CD4-positive, alpha-beta memory T cell (primary cell): ENCODE measurements at places on chromosomes 3 and 15.
A peak's percentile ranks its signal among the peaks of the same experiment; 100 is the strongest.

DNA sequence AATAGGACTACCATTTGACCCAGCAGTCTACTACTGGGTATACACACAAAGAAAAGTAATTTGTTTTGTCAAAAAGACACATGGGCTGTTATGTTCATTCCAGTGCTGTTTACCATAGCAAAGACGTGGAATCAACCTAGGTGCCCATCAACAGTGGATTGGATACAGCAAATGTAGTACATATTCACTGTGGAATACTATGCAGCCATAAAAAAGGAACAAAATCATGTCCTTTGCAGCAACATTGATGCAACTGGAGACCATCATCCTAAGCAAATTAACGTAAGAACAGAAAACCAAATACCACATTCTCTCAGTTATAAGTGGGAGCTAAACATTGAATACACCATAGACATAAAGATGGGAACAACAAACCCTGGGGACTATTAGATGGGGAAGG is 25.8 kb downstream of the BBX start:
- DNase-seq = no peak

- no peak for DNase-seq
These were observed 89.9 kb upstream of the MEF2A start for GRCh38 chr15:99475754-99476412.

DNA sequence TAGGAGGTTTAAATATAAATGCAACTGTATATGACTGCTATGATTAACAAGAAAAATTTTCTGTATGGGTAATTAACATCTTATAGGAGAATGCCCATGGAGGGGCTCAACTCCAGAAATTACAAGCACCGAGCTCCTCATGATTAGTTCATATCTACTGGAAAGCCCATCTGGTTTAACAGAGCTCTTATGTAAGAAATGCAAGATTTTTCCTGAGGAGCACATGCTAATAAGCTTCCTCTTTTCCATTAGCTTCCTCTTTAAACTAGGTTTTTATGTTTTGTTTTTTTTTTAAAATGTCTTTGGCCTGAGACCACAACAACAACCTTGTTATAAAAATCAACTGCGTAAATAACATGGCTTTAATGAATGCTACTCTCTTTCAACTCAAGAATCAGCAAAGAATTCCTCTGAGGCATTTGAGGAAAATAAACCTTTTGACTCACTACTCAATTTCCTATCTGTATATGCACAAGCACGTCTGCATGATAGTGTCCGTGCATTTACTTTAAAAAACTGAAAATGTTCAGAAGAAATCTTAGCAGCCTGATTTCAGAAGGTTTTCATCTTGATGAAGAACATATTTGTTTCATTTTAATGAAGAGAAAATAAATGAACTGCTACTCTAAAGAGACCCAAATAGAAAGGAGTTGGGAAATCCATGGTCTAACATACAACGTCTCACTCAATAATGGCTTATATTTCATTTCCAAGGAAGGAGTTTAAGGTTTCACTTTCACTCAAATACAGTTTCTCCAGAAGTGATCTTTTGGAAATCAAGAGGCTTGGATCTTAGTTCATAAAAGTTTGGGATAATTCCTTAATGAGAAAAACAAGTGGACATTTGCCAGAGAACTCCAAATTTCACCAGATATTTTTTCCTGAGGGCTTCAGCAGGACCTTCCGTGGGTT is 180.8 kb downstream of the KCNAB1 start:
- no peak for DNase-seq

DNA sequence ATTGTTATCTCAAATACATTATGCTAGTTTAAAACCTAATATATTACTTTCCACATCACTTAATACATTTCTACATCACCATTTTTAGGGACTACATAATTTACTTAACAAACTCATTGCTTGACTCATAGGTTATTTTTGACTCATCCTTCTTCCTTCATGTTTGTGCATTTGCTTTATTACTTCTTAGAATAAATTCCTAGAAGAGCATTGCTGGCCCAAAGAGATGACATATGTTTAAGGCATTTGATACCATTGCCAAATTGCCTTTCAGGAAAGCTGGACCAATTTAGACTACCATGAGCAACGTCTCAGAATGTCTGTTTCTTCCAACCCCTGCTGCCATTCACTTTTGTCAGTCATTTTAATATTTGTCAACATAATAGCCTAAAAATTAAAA is 905.8 kb downstream of the IGSF11 start:
- DNase-seq = no peak

DNA sequence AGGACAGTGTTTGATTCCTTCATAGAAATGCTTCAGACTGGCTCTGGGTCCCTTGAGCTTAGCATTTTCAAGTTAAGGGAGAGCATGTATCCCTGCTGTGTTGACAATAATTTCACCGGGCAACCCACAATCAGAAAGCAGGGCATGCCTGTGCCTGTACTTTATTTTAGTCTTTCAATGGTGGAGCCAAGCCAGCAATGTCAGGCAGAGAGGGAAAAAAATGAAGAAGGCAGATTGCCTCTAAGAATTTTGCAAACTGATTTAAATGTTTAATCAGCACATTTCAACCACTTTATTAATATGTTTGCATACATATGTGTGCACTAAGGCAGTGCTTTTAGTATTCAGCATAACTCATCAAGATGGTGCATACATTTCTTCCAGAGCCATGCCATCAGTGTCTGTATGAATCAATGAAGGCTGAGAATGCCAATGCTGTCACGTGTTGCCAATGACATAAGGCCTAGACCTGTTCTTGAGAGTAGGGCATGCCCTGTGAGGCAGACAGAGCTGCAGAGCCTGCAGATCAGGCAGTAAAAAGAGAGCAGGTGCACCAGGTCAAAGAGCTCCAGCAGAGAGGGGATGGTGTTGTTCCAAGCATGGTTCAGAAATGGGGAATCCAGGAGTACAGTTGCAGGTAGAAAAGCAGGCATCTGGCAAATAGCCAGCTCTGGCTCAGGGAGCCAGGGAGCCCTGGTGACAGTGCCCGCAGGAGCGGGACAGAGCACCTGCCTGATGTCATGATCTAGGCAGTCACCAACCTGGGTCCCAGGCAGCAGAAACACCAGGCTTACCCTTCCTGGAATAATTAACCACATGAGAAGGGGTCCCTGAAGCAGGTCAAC is 508.5 kb downstream of the GABRG3 start:
- DNase-seq = no peak

DNA sequence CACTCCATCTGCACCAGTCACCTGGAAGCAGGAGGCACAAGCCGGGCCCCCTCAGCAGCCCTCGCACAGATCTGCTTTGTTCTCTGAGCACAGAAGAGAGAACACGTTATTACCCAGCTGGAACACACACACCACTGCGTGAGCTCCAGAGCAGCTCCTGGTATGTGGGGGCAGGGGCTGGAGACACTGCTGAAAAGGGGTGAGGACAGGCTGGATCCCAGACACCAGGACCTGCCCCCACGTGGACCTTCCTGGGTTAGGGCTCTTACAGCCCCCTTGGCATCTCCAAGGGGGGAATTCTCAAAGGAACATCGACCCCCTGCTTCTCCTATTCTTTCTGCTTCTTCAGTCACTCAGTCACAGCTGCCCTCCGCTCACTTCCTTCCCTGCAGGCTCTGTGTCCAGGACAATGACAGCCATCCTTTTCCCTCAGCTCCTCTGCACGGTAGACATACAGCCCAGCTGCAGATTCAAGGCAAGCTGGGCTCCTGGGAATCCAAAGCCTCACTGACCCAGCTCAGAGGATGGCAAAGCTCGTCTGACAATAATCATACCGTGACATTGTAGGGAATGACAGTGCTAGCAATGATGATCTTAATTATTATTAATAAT is 33.7 kb downstream of the PRR20G start:
- DNase-seq = no peak

DNA sequence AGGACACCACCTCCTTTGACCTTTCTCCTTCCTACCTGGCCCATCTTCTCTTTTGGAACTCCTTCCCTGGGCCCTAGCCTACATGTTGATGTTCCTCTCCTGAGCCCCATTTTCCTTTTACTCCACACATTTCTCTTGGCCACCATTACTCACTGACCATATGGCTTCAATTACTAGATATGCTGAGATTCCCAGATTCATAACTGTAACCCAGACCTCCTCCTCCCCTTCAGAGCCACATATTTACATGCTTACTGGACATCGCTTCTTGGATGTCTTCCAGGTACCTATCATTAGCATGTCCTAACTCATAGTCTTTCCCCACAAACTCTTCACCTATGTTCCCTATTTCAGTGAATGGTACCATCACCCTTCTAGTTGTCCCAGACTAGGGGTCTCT is 24.4 kb upstream of the TRIM59 start:
- DNase-seq = no peak

DNA sequence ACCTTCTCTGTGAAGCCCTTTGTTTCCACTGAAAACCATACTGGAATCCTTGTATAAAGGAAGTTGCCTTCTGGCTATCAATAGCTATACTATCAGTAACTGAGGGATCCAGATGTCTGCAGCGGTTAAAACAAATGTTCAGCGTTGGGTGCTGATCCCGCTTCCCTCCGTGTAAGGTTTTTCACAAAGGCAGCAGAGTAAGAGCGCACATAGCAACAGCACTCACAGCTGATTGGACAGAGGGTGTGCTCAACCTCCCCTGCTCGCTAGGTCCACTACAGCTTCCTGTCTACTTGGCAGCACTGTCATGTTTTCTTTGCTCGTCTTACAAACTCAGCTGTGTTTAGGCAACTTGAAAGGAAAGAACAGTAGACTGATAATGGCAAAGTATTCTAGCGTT is 27.3 kb downstream of the ATOSA start:
- DNase-seq = peak; percentile 31

DNA sequence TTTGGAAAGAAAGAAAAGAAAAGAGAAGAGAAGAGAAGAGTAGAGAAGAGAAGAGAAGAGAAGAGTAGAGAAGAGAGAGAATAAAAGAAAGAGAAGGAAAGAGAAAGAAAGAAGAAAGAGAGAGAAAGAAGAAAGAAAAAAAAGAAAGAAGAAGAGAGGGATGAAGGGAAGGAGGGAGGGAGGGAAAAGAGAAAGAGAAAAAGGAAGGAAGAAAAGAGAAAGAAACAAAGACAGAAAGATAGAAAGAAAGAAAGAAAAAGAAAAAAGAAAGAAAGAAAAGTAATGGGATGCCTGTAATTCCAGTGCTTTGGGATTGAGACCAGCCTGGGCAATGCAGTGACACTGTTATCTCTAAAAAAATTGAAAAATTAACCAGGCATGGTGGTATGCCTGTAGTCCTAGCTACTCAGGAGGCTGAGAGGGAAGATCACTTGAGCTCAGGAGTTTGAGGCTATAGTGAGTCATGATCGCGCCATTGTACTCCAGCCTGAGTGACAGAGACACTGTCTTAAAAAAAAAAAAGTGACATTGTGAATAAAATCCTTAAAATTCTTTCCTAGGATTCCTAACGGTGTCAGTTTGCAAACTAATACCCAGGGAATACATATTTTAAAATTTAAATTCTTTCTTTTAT is 1.7 kb downstream of the RASL12 start:
- no peak for DNase-seq

DNA sequence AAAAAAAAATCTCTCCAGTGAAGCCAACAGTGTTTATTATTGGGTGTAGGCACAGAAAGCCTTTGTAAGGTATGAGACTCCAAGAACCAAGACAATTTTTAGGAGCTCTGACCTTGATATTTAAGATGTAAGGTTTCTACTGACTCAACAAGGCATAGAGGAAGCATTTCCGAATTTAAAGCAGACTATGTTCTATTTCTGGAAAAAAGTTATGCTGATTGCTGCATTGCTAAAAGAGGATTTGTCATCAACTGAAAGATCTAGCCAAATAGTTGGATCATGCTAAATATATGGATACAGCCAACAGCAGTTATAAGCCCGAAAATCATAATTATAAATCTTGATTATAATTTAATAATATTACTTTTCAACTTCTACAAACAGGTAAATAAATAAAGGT is 53.3 kb upstream of the MELTF start:
- DNase-seq = no peak

DNA sequence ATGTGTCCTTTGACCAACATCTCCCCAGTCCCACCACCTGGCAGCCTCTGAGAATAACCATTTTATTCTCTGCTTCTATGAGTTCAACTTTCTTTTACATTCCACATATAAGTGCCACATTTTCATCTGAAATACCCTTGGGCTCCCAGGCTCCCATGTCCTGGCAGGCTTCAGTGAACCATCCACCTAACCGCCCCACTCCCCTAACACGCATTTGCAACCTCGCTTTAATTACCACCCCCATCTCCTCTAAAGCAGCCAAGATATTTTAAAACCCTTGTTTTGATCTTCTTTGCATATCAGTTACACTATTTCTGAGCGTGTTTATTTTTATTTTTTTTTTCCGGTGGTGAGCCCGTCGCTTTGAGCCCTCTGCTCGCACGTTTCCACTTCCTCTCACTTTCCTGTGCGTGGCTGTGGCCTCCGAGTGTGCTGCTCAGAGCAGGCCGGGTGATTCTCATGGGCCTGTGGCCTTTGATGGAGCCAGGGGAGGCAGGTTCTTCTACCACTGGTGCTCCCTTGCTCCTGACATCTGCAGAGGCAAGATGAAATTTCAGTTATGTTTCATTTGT is 195.4 kb upstream of the LPP start:
- peak; percentile 57 for DNase-seq

DNA sequence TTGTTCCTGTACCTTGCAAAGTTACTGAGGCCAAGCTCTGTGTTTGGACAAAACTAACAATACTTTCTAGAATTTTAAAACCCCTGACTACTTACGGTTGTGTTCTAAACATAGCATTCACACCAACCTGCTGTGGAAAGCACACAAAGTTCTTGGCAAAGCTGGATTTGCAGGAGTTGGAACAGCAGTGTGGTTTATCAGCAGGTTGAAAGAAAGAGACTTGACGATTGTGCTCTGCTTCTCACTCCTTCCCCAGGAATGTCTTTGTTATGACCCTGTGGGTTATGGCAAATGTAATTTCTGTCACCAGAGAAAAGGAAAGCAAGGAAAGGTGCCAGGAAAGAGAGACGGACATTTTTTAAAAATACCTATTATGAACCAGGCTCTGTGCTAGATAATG is 165.5 kb upstream of the TGFBR2 start:
- DNase-seq = no peak

GRCh38 chr3:61358364-61358763 is 107.1 kb upstream of the FHIT start:
- DNase-seq = no peak

GRCh38 chr15:51629612-51630011 is 7.0 kb upstream of the DMXL2 start:
- DNase-seq = no peak

- no peak for DNase-seq
These were observed 1.4 kb downstream of the DNAJA4 start for GRCh38 chr15:78265752-78266224.

- no peak for DNase-seq
These were observed 211.5 kb upstream of the P2RY1 start for GRCh38 chr3:152623286-152623911.

DNA sequence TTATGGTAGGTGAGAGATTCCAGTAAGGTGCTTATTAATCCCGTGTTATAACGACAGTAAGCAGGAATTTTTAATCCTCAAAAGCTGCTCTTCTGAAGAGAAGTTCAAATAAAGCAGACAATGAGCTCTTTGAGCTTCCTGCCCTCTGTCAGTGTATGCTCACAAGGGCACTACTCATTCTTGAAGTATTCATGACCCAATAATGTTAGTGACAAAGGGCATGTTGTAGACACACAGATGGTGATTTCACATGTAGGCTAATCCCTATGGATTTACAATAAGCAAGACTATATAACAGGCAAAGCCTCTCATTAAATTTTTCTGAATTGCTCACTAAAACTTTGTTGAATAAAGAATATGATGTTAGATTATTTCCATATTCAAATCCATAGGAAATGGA is 578.6 kb downstream of the RSL24D1 start:
- DNase-seq = no peak

GRCh38 chr3:26437678-26438077 is 184.9 kb upstream of the LRRC3B start:
- no peak for DNase-seq

- DNase-seq = no peak
These were observed 7.9 kb upstream of the SCN5A start for GRCh38 chr3:38657369-38657768.

- DNase-seq = no peak
These were observed 16.0 kb downstream of the ANKRD28 start for GRCh38 chr3:15781637-15782402.
